ENCODE measurements at places on chromosomes 11 and 22. TPM values are rescaled to one million over a fixed set of nuclear protein-coding genes. Genes with fewer than 3 reads are reported as not detected.

DNA sequence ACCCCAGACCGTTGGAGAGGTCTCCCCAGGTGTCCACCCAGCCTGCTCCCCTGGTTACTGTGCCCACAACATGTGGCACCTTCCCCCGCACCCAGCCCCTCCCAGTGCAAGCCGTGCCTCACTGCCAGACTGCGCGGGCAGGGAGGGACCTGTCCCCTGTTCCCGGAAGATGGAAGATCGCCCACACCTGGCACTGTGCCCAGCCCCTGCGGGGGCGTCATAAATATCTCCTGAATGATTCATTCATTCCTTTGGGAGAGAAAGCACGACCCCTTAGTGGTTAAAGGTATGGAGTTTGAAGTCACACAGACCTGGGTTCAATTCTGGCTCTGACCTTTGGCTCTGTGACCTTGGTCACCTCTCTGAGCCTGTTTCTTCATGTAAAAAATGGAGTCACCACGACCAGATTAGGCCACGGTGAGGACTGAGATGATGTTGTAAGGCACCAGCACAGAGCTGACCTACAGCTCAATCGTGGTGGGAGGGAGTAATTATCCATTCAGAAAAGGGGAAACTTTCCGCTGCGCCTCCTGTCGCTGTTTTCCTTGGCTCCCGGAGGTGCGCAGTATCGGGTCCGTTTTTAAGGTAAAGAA is 497 bp upstream of the SYT12 start:
- DNase-seq: no peak

The SYCE3 gene
- not detected for total RNA-seq

DNA sequence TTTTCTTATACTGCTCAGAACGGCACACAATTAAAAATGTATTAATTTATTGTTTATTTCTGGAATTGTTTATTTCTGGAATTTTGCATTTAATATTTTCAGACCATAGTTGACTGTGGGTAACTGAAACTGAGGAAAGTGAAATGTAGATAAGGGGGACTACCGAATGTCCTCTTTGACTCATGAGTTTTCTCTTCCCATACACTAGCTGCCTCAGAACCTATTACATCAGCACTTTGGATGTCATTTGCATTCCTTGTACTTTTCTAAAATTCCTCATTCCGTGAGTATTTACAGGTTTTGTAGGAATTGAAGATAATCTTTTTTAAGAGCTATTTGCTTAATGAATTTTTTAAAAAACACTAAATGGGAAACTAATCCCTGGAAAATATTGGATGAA is 29.8 kb downstream of the ZC3H12C start:
- no peak for DNase-seq

GRCh38 chr11:74092425-74092824 is 78.4 kb downstream of the C2CD3 start:
- DNase-seq: no peak

DNA sequence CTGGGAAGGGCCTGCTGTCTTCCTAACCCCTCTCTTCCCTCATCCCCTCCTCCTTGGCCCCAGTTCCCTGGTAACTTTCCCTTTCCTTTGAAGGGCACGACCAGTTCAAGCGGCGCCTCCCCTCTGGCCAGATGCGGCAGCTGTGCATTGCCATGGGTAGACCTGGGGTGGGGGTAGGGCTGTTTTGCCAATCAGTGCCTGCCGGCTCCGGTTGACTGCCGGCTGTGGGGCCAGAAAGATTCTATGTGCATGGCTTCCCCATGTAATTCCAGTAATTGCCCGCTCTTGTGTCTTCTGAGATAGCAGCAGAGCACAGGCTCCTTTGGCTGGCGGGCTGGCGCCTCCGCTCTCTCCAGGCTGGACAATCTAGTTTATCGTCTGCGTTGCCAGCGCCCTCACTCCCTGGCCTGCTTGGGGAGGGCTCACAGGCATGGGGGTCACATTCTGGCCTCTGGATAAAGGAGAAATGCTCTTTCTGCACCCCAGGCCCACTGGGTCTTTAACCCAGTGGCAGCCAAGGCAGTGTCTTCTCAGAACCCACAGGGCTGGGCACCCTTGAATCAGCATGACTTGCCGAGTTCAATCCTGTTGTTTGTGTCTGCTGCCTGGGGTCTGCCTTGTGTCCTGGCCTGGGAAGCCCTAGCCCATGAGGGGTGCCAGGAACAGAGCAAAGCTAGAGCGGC is 9.4 kb downstream of the SIDT2 start:
- no peak for DNase-seq

- no peak for DNase-seq
Measured at GRCh38 chr11:111225881-111226280, 19.6 kb upstream of the POU2AF2 start.

- no peak for DNase-seq
Measured at GRCh38 chr22:40189997-40190396, 12.3 kb downstream of the TNRC6B start.

DNA sequence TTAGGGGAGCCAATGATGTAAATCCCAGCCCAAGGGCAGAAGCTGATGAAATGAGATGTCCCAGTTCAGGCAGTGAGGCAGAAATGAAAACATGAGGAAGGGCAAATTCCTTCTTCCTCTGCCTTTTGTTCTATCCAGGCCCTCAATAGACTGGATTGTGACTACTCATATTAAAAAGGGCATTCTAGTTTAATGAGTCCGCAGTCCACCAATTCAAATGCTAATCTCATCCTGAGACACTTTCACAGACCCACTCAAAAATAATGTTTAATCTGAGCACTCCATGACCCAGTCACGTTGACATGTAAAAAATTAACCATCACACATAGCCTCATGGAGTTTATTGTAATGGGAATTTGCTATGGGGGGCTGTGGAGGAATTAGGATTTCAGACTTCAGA is 717.9 kb downstream of the OPCML start:
- no peak for DNase-seq

DNA sequence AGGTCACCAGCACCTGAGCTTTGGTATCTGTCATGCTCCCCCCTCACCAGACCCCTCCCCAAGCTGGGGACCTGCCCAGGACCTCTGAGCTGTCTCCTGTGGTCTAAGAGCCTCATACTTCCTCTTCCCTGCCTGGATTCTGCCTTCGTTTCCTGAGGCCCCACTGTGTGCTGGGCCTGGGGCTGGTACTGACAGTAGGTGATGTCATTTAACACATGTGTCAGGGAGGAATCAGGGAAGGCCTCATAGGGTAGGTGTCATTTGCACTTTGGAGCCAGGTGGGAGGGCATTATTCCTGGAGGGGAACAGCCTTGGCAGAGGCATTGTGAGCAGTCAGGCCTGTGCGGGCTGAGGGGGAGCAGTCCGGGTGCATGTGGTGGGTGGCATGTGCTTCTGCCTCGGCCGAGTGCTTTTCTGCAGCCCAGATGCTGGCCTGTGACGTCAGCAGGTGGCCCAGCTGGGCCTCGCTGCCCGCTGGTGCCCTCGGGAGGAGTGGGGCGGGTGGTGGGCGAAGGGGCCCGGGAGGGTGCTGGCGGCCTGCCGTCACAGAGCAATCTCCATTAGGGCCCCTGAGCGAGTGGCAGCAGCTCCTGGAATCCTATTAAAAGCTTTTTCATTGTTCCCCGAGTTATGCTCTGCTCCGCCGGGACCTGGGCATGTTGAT is 9.1 kb downstream of the FLRT1 start:
- no peak for DNase-seq

The PAMR1 gene
- 7.0 TPM for total RNA-seq

GRCh38 chr11:67996051-67996450 is 7.8 kb downstream of the UNC93B1 start:
- no peak for DNase-seq

The P2RX6 gene
- total RNA-seq: 0.59 TPM

DNA sequence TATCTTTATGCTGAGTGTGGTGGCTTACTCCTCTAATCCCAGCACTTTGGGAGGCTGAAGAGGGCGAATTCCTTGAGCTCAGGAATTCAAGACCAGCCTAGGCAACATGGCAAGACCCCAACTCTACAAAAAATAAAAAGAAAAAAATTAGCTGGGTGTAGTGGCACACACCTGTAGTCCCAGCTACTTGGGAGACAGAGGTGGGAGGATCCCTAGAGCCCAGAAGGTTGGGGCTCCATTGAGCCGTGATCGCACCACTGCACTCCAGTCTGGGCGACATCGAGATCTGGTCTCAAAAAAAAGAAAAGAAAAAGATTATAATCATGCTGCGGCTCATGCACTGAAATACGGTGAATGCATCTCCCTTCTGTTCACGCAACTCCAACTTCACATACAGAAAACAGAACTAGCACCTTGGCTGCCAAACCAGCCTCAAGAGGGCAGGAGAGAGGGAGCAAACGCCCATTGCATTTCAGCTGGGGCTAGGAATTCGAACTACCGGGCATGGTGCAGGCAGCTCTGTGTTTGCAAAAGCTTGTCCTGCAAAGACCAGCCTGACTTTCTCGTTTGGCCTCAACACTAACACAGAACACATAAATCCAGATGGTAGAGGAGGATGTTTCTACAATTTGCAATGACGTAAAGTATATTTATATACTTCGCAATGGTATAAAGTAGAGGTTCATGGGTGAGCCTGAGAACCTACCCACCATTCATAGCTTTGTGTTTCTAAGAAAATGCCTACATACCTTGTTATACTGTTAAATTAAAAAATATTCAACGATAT is 6.3 kb upstream of the SYNGR1 start:
- no peak for DNase-seq

The TAGLN gene
- total RNA-seq: 84.3 TPM

GRCh38 chr11:38517991-38518390 is 1920.0 kb upstream of the RAG2 start:
- no peak for DNase-seq

The OTOG gene
- total RNA-seq: under 0.01 TPM

DNA sequence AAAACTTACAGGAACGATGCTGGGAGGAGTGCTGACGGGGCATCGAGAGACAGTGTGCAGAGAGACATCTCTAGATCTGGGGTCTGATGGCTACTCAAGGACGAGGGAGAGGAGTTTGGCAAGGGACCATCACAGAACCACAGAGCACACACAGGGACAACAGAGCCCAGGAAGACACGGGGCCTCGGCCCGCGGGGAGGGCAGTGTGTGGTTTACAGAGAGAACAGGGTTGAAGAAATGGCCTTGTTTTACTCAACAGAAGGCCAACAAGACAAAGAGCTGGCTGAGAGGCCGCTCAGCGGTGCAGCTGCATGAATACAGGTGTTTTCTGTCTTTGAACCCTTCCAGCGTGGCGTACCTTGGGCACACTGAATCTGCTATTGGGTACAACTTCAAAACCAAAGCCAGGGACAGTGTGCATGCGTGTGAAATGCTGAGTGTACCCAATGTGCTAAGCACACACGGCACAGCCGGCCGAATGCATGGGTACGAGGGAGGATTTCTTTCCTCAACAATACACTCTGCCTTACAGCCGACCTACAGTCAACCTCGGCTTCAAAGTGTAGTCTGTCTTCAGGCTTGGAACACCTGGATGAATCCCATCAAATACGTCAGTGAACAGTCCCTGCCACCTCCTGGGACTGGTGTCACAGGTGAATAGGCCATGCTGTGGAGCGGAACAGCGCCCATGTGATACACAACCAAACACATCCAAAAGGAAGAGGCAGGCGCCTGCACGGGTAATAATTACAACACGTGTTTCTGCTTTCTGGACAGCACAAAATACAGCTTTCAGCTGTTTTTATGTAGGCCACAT is 20.7 kb upstream of the BID start:
- no peak for DNase-seq

- DNase-seq: peak; percentile 78
Measured at GRCh38 chr11:4187055-4187988, 92.7 kb downstream of the RRM1 start.

The KLHL35 gene
- total RNA-seq: 0.99 TPM

- DNase-seq: no peak
Measured at GRCh38 chr11:1073261-1073724, 1.4 kb upstream of the MUC2 start.

DNA sequence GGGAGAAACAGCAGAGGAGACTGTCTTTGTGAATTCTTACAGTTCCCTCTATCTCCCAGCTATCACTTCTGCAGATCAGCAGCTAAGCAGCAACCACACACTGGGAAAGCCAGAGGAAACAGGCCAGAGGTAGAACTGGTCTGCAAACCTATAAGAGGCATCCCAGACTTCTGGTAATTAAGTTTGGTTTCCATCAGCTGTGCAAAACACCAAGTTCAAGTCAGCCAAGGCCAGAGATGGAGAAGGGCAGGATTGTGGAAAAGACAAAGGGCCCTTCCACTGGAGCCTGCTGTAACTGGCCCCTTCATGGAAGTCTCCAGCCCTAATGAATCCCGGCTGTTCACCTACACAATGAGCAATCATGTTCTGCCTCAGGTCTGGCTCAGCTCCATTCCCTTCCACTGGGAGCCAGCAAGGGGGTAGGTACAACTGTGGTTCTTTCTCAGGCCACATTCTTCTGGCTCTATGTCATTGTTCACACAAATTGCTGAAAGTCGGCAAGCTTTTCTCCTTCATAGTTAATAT is 4.6 kb upstream of the PAMR1 start:
- no peak for DNase-seq

- DNase-seq: no peak
Measured at GRCh38 chr11:61439615-61440014, 9.7 kb downstream of the SDHAF2 start.

DNA sequence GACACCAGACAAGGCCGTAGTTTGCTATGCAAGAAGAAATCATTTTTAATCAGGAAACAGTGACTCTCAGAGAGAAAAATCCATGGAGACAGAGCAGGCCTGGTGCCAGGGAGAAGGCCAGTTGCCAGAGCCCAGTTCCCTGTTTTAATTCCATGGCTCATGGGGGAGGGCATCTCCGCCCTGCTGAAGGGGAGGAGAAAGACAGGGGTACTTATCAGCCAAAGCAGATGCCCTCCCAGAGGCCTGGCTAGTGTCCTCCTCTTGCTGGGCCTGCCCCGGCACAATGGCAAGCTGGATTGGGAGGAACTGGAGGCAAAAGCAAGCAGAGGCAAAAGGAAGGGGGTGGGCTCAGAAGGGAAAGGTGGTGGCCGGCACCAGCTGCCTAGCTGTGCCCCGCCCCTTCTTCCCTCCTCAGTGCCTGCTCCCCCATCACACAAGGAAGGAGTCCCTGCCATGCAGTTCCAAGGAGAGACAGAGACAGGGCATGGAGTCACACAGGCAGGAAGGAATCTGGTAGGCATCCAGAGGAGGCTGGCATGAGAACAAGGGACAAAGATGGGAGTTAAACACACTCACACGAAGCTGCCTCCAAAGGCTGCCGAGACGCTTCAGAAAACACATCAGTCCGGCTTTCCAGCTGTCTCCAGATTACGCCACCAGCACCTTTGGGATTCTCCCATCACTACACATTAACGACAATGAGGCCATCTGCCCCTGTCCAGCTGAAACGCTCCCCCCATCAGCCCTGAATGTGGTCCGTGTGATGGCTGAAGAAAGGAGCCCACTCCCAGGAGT is 591.8 kb downstream of the BUD13 start:
- no peak for DNase-seq

The MUC6 gene
- under 0.01 TPM for total RNA-seq

The OR6X1 gene
- total RNA-seq: not detected

DNA sequence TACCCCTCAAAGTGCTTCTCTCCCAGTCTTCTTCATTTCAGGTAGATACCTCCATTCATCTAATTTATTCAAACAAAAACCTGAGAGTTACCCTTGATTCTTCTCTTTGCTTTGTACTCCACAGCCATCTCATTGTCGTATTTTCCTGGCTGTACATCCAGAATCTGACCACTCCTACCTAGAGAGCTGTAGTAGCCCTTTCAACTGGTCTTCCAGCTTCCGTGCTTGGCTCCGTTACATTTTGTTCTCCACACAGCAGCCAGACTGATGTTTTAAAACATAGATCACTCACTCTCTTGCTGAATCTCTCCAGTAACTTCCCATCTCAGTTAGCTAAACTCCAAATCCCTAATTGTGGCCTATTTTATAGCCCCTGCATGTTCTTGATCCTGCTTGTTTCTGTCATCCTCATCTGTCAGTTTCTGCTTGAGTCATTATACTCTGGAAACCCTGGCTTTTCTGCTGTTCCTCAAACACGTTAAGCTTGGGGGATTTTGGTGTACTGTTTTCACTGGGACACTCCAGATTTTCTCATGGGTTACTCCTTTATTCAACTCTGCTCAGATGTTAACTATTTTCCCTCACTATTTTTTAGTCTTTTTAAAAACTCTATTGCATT is 7.4 kb downstream of the SPCS2 start:
- DNase-seq: no peak

Data from skin of body (tissue), 3 donors.